ENCODE measurements at places on chromosomes 5 and 9.

DNA sequence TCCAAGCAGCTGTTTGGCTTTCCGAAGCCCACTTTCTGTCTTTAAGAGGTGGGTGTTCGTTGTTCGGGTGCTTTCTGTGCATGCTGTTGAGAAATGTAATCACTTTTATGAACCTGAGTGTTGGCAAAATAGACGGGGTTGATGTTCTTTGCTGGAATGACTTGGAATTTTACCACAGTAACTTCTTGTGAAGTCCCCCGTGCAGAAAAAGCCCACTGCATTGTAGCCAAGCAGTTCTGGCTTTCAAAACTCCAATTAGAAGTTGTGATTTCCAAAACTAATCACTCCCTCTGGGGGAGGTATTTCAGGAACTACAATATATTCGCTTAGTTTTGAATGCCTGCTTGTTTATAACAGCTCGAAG, 111.1 kb downstream of the PAM start:
- peak; percentile 26 for DNase-seq

DNA sequence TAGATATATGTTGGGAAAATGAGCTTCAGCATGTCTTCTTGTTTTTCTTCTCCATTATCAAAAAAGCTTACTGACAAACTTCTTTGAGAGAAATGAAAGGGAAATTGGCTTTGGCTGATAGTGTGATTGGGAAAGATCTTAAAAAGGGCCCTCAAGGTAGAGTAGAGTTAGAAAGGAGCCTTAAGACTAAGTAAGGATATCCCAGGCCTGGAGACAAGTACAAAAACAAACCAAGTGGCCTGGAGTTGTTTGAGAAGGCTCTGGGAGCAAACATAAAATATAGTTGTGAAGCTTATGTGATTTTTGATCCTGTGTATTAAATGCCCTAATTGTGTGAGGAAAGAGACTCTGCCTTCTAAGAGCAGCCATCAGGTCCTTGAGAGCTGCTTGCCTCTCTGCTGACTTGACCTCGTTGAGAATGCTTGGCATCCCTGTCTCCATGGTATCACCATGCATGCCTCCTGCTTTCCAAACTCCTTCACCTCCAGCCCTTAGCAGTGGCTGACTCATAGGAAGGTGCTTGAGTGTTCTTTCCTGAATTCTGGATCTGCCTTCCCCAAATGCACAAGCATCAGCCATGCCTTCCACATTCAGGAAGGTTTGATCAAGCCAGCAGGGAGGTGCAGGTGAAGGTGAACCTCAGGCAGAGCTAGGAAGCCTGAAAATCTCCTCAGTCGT, 78.9 kb downstream of the SMARCA2 start:
- peak; percentile 49 for DNase-seq

- no peak for DNase-seq
Observed at GRCh38 chr5:135537271-135537670, 1.5 kb upstream of the NEUROG1 start.

GRCh38 chr5:57410374-57411320, 72.0 kb downstream of the ACTBL2 start:
- no peak for DNase-seq

GRCh38 chr9:89527084-89527483, 29.2 kb upstream of the SEMA4D start:
- no peak for DNase-seq

- DNase-seq: no peak
Observed at GRCh38 chr5:132008961-132009680, 2.3 kb downstream of the ACSL6 start.

- peak; percentile 17 for DNase-seq
Observed at GRCh38 chr5:60382716-60383115, 317.2 kb downstream of the DEPDC1B start.

GRCh38 chr5:80799041-80799440, 144.3 kb upstream of the DHFR start:
- DNase-seq: no peak

- peak; percentile 14 for DNase-seq
Observed at GRCh38 chr5:148011398-148012137, 52.2 kb upstream of the SPINK5 start.

GRCh38 chr5:8209500-8209899, 340.6 kb downstream of the MTRR start:
- no peak for DNase-seq

DNA sequence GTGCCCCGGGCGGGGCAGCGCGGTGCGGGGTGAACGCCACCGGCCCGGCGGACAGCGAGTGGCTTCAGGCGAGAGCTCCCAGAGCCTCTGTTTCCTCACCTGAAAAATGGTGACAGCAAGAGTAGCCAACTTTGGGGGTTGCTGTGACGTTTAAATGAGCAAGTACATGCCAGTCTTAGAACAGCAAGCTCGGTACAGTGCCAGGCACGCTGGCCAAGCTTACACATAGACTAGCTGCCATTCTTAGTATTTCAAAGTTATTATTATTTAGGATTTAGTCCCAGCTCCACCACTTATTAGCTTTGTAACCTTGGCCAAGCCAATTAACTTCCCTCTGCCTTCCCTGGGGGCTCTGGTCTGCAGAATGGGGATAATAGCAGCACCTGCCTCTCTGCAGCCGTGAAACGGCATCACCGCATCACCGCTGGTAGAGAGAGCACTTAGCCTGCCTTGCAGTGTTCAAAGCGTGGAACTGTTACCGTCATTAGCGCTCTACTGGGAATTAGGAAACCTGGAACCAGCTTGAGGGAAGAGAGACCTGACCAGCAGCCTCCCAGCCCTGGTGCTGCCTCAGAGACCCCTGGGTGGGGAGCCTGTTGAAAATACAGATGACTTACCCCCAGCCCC, at the start of gene C9orf50:
Gene C9orf50, minus strand, starts transcription at position 433 of the 627 bp plus-strand sequence. CDS start 527 bp downstream, outside the sequence.
- no peak for DNase-seq

DNA sequence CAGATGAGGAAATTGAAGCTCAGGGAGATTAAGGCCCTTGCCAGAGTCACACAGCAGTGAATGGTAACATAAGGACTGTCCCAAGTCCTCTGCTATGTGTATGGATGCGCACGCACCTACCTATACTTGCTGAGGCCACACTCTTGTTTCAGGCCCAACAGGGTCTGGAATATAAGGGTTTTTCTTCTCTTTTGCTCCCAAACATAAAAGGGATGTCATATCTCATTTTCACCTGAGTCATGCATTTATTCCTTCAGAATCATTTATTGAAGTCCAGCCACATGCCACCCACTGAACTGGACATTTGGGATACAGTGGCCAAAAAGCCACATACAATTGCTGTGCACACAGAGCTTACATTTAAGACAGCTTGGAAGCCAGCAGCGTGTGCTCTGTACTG, 92.0 kb downstream of the SH3TC2 start:
- DNase-seq: no peak

DNA sequence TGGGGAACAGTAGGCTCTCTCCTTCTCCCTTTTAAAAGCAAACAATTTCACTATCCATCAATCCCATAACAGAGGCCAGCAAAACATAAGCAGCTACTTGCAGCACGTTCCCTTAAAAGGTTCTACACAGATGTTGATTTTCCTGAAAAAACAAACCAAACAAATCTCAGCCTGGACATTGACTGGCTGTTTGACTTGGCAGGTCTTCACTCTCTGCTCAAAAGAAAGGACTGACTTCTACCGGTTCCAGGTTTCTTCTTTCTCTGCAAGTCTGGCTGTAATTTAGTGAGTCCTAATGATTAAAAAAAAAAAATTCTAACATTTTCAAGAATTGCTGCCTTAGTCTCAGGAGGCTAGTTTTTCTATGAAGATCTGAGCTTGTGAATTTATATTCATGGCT, 203.1 kb upstream of the EFNA5 start:
- no peak for DNase-seq

DNA sequence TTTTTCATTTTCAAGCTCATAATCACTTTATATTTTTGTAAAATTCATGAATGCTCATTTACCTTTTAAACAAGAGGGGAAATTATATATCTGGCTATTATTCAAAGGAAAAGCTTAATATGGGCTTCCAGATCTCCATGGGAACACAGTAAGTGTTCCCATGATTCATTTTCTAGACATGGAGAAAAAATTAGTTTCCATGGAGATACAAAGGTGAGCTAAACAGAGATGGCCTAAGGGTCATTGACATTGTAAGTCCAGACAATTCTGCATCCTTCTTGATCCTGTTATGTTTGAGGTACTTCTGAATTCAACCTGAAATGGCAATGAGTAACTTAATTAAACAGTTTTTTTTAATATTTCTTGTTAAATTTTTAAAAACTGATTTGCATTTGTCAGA, 341.4 kb upstream of the PRR16 start:
- no peak for DNase-seq

GRCh38 chr9:84513473-84513872, 156.1 kb upstream of the NTRK2 start:
- DNase-seq: no peak

DNA sequence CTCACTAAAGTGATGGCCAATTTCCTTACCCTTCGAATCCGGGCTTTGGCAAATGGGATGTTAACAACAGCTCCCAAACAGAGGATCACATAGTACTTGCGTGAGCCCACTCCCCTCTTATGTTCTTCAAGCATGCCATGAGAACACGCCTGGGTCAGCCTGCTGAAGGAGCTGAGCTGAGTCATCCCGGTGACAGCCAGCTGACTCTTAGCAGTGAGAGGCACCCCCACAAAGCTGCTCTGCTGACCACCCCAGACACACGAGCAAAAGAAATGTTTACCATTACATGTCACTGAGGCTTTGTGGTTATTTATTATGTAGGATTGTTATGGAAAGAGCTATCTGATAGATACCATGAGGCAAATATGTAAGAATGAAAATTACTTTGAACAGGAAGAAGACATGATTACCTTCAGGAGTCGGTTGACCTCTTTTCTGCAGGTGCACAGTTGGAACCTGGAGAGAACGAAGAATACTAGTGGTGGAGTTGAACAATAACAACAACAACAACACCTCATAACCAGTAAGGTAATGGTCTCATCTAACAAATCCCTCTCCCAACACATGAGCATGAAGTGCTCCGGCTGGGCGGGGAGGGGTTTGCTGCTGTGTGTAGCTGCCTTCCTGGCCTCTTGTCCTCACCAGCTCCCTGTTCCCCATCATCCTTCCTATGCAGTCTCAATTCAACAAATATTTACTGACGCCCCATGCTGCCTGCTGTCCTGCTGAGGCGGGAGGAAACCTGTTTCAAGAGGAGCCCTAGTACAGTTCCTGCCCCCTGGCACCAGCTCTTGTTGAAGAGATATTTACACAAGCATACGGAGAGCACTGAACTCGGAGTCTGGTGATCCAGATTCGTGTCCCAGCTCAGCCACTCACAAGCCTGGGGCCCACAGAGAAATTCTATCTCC, 69.4 kb upstream of the LHFPL2 start:
- peak; percentile 61 for DNase-seq

GRCh38 chr9:83701286-83701685, 6.5 kb downstream of the UBQLN1 start:
- no peak for DNase-seq

DNA sequence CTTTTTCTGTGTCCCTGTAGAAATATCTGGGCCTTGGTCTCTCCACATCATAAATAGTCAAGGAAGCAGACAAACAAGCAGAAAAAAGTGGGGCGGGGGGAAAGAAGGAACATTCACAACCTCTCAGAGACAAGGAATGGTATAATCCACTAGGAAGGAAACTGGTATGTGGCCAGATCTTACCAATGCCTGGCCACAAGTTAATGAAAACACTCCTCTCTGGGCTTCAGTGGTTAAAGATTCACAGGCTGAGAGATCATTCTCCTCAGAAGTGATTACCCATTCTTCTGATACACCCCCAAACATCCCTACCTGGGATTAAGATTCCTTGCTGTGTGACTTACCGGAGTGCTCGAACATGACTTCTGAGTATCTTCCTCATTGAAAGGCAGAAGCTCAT, 290.6 kb downstream of the MARCHF11 start:
- DNase-seq: no peak

- no peak for DNase-seq
Observed at GRCh38 chr5:3595006-3595961, at the start of gene IRX1. Gene IRX1, plus strand, starts transcription at chr5:3595832. Its CDS starts 274 bp downstream, at chr5:3596106.

GRCh38 chr9:8643896-8644295, 844.3 kb upstream of the DMAC1 start:
- no peak for DNase-seq

GRCh38 chr5:160419458-160420330, 813 bp upstream of the SLU7 start:
- no peak for DNase-seq

DNA sequence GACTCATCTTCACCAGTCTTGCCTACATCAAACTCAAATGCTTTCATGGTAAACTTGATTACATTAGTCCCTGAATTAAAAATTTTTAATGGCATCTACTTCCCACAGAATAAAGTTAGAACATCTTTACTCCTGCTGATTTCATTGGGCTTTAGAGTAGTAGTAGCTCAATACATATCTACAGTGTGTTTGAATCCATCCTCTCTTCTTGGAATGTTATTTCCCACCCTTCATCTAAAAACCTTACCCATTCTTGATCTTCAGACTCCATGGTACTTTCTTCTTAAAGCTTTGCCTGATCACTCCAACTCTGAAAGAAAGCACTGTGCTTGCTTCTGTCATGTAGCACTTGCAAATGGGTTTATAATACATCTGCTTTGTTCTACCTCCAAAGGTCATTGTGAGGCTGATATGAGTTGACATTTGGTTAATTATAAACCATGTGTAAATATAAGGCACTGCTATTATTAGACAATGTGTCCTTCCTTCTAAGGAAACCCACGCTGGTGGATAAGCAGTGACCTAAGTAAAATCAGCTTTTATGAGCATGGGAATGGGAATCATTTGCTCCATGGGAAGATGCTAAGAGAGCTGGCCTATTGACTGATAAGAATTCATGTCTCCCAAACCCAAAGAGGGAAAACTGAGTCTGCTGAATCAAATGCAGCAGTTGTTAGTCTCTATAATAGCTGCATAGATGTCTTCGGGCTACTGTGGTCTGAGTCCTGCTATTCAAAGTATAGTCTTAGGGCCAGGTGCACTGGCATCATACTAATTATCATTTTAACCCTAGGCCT, 7.5 kb upstream of the PRLR start:
- DNase-seq: no peak

DNA sequence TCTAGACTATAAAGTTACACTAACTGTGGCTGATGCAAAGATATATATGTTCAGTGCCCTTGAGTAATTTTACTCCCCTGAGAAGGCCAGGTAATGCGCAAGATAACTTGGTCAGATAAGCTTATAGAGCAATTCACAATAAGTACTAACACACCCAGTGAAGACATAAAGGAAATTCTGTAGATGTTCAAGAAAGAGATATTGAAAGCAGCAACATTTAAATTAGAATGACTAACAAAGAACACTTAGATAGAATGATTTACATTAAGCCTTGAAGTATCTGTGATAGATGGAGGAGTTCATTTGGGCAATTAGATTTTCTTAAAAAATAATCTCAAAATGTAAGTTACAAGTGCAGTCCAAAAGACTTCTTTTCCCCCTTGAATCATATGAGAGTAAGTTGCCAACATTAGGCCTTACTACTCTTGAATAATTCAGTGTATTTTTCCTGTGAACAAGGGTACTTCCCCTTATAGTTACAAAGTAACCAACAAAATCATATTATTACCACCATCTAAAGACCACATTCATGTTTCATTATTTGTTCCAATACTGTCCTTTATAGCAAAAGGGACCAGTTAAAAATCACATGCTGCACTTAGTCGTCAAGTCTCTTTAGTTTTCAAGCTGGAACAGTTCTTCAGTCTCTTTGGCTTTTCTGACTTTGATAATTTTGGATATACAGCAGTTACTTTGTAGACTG, 44.4 kb upstream of the ELOVL7 start:
- no peak for DNase-seq

- peak; percentile 4 for DNase-seq
Observed at GRCh38 chr5:61631438-61631941, 299.4 kb downstream of the ZSWIM6 start.

- DNase-seq: no peak
Observed at GRCh38 chr5:142997591-142997990, 227.4 kb downstream of the ARHGAP26 start.
